ENCODE measurements at places on chromosomes 2 and 18. TPM values are rescaled to one million over a fixed set of nuclear protein-coding genes. Genes with fewer than 3 reads are reported as not detected.

SETBP1 gene
- 2.7 TPM for total RNA-seq

COLEC12 gene
- 41.9 TPM for total RNA-seq

CNDP1 gene
- total RNA-seq, result not detected

DSC1 gene
- not detected for total RNA-seq

MARCHF4 gene
- 0.29 TPM for total RNA-seq

GPBAR1 gene
- 0.37 TPM for total RNA-seq

Data from H4 (cell line).